Stimulated activated CD8-positive, alpha-beta memory T cell treated with anti-CD3 and anti-CD28 coated beads, Interleukin-4, amount 100 ng/mL, for 1 hour (primary cell): ENCODE measurements at places on chromosomes 16 and 17.
A peak's percentile ranks its signal among the peaks of the same experiment; 100 is the strongest.

- DNase-seq: no peak
Observed at GRCh38 chr17:76473541-76473985, 6.2 kb downstream of the AANAT start.

DNA sequence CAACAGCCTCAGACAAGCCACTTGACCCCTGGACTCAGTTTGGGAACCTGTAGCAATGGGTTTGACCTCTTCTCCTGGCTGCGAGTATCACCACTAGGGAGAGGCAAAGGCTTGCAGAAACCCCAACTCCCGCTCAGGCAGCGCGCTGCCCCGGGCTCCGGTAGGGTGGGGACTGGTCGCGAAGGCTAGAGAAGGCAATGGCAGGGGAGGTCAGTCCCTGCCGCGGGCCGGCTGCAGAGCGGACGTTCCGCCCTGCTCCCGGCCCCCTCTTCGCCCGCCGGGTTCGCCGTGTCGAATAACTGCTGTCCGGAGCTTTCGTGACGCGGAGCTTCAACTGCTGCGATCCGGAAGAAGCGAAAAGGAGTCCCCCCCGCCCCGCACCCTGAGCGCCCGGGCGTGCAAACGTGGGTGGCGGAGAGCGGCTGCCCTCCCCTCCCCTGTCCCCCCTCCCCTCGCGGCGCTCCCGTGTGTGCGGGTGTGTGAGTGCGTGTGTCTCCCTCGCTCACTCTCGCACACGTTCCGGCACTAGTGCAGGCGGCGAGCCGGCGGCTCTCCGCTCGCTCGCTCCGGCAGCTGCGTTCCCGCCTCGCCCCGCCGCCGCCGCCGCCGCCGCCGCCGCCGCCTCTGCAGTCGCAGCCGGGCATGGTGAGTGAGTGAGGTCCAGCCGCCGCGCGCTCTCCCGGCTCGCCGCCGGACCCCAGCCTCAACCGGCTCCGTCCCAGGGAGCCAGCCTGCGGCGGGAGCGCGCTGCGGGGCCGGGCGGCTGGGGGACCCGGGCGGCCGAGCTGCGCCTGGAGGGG is 772 bp upstream of the SHISA6 start:
- no peak for DNase-seq

DNA sequence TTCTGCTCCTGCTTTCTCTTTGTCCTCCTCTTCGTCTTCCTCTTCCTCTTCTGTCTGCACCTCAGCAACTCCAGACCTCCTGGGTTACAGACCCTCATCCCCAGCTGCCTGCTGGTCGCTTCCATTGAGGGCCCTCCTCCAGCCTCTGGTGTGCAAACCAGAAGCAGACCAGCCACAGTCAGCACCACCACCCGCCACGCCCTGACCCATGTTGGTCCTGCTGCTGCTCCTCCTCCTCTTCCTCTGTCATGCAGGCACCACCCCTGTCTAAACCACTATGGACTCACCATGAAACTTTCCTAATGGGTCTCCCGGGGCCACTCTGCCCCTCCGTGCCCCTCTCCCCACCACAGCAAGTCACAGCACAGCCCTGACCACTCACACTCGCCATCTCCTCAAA is 11.4 kb upstream of the OGFOD3 start:
- DNase-seq: no peak

DNA sequence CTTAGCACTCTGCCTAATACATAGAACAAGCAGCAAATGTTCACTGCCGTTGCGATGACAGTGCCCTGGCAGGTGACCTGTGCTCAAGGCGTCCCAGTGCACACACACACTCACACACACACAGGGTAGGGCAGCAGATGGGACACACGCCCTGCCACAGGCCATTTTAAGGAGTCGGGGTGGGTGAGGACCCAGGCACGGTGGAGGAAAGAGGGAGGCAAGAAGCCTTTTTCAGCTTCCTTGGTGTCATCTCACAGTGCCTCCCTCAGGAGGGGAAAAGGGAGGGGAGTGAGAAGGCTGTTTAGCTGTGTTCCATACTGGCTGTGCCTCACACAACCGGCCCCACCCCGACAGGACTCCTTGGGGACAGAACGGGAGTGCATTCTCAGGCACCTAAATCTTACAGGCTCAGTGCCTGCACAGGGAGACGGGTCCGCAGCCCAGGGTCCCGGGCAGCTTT is 1.5 kb downstream of the PITPNM3 start:
- no peak for DNase-seq

GRCh38 chr16:50419116-50419515 is 50.3 kb upstream of the BRD7 start:
- no peak for DNase-seq

GRCh38 chr16:62335356-62335755 is 299.1 kb upstream of the CDH8 start:
- no peak for DNase-seq

DNA sequence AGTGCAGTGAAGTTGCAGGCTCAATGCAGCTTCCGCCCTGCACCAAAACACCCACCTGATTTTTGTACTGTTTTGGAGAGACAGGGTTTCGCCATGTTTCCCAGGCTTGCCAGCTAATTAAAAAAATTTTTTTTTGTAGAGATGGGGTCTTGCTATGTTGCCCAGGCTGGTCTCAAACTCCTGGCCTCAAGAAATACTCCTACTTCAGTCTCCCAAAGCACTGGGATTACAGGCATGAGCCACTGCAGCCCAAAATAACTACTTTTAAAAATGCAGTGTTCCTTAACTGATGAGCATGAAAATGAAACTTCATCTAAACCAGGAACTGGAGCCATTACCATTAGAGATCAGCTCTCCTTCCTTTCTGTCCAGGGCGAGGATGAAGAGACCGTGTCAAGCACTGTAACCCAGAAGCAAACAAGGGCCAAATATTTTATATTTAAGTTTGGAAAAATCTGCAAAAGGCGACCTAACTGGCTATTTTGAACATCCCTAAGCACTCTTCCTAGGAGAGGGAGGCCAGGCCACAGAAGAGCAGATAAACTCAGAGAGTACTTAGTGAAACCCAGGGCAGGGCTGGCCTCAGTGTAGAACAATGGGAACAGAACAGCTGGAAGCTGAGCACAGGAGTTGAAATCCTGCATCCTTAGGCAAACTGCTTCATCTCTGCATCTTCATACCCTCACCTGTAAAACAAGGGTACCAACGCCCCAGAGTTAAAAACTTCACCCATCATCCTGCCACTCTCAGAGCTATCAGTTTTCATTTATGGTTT is 24.0 kb downstream of the CREBBP start:
- no peak for DNase-seq

- no peak for DNase-seq
Observed at GRCh38 chr17:38789185-38789584, 10.2 kb downstream of the PIP4K2B start.

DNA sequence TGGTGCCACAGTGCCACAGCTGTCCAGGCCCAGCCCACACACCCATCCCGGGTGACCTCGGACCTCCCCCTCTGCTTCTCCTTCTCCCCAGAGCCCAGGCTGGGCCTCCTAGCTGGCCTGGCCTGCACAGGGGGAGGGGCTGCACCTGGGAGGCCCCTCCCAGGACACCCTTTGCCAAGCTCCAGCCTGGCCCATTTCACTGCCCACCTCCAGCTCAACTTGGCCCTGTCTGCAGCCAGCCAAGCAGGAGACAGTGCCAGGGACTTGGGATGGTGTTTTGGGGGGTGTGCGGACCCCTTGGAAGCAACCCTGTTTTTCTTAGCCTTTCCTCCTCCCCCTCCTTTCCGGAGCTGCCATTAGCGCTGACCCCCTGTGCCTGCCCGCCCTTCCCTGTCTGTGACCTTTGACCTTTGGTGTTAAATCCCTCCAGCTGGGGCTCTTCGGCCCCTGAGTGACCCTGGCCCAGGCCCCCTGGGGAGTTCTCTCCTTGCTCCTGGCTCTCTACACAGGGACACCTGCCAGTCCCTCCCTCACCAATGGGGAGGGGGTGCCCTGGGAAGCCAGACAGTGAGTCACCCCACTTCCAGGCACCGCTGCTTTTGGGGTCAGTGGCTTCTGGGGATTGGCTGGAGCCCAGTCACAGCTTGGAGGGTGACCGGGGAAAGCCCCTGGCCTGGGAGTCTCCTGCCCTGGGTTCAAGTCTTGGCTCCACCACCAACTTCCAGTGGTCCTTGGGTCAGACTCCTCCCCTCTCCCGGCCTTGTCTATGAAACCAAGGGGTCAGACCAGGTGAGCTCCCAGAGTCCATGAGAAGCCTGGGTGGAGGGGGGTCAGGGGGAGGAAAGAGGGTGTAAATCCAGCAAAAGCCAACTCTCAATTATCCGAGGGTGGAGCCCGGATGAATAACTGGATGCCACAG is 1.9 kb downstream of the GLIS2 start:
- no peak for DNase-seq

GRCh38 chr17:34584805-34585416 is 5.5 kb downstream of the TMEM132E start:
- no peak for DNase-seq

- DNase-seq: no peak
Observed at GRCh38 chr17:51725185-51725584, 433.3 kb downstream of the CA10 start.

- DNase-seq: no peak
Observed at GRCh38 chr16:68332411-68333121, 21.7 kb downstream of the PRMT7 start.

GRCh38 chr17:53950858-53951250 is 128.1 kb downstream of the KIF2B start:
- no peak for DNase-seq

DNA sequence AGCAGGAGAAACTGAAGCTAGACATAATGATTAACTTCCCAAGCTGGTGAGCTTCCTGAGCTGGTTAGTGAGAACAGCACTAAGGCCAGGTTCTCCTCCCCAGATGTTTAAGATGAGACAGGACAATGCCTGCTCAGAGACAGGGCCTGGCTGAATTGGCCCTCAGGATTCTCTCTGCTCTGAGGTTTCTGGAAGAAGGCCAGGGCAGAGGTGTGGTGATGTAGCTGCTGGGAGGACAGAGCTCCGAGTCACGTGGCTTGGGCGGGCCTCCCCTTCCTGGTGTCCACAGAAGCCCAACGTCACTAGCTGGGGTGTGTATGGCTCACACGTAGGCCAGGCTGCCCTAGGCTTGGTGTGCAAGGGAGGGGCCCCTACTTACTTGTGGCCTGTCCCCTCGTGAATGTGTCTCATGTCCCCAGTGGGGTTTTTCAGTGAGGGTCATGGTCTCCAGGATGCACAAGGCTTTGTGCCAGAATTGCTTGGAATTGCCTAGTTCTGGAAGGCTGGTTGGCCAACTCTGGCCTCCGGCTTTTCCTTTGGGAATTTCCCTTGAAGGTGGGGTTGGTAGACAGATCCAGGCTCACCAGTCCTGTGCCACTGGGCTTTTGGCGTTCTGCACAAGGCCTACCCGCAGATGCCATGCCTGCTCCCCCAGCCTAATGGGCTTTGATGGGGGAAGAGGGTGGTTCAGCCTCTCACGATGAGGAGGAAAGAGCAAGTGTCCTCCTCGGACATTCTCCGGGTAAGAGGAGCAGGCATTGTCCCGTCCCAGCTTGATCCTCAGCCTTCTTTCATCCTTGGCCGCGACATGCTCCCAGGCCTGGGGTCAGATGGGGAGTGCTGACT is 3.4 kb downstream of the NOD2 start:
- no peak for DNase-seq

GRCh38 chr16:86572041-86572521 is 5.5 kb downstream of the FOXC2 start:
- DNase-seq: no peak

DNA sequence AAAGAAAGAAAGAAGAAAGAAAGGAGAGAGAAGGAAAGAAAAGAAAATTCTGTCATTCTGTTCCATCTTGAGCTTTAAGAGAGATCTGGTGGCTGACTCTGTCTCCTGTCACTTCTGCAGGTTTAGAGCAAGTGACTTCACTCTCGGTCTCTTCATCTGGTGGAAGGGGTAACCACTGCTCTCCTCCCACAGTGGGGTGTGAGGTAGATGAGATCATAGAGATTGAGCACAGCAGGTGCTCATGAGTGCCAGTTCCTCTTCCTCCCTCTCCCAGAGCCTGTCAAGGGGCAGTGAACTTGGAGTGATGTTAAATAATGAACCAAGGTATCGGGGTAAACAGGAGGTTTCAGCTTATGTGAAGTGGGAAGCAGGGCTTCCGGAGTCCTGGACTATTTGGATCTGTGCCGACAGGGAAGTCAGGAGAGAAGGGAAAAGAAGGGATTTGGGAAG is 47.7 kb downstream of the BEAN1 start:
- DNase-seq: no peak

GRCh38 chr17:3032258-3033247 is 30.9 kb downstream of the OR1D5 start:
- DNase-seq: no peak

GRCh38 chr16:50916040-50916439 is 174.2 kb downstream of the CYLD start:
- no peak for DNase-seq

DNA sequence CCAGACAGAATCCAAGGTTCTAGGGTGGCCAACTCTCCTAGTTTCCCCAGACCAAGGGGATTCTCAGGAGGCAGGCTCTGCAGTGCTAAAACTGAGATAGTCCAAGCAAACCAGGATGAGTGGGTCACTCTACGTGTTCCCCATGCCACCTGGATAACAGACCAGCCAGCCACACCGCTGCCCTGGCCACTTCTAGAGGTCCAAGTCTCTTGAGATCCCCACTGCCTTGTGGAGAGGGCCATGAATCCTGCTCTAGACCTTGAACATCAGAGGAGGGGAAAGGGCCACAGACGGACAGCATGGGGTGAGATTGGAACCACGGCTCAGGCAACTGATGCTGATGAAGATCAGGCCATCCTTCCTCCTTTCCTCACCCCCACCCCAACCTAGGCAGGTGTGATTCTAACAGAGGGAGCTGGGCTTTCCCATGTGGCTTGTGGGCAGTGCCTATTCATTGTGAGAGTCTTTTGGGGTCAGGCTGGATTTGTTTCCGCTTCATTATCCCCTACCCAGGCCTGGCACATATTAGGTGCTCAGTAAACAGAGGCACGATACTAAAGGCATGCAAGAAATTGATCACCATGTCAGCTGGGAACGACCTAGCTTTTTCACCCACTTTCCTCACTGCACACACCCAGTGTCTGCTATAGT is 16.8 kb upstream of the TVP23A start:
- no peak for DNase-seq

DNA sequence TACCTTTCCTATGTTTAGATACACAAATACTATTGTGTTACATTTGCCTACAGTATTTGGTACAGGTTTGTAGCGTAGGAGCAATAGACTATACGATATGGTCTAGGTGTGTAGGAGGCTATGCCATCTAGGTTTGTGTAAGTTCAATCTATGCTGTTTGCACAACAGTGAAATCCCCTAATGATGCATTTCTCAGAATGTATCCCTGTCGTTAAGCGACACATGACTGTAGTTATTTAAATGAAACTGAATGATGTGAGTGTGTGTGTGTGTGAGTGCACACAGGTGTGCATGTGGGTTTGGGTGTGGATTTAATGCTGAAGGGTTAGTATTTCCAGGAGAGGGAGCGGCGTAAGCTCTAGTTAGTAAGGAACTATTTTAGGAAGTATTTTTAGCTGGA is 34.6 kb upstream of the SMIM36 start:
- DNase-seq: no peak

- peak; percentile 39 for DNase-seq
Observed at GRCh38 chr17:38322156-38322779, 21.5 kb downstream of the GPR179 start.
